Transverse colon (tissue), 4 donors: ENCODE measurements at places on chromosomes 1 and 21. TPM values are rescaled to one million over a fixed set of nuclear protein-coding genes. Genes with fewer than 3 reads are reported as not detected.

Gene PFKFB2
- 155 TPM for total RNA-seq

Gene LRRC39
- not detected for total RNA-seq

Gene A3GALT2
- total RNA-seq = not detected

Gene FMN2
- 3.8 TPM for total RNA-seq

Gene DISC1
- total RNA-seq = 12.0 TPM

Gene TSNAX
- total RNA-seq = 19.0 TPM

Gene CACHD1
- total RNA-seq = 1.6 TPM

Gene ANKRD65
- total RNA-seq = 4.5 TPM

Gene PDZK1IP1
- 95.8 TPM for total RNA-seq
